Renal cortical epithelial cell (primary cell): ENCODE measurements at places on chromosomes 1 and 21. TPM values are rescaled to one million over a fixed set of nuclear protein-coding genes. Genes with fewer than 3 reads are reported as not detected.

Gene SDHC
- 45.8 and 103 TPM in 2 replicates for total RNA-seq

Gene LMOD1
- 0.17 and 0.25 TPM in 2 replicates for total RNA-seq

Gene MEX3A
- 5.0 and 7.1 TPM in 2 replicates for total RNA-seq

Gene LEFTY1
- total RNA-seq = 0.15 TPM in 1 of 2 replicates, not detected in the other

Gene SIM2
- 4.0 and 23.1 TPM in 2 replicates for total RNA-seq

Gene S100A9
- 0.70 and 25.0 TPM in 2 replicates for total RNA-seq

Gene LIN28A
- total RNA-seq = not detected in 2 replicates

Gene PDE9A
- total RNA-seq = 3.0 and 5.0 TPM in 2 replicates

Gene LYST
- 12.0 and 23.6 TPM in 2 replicates for total RNA-seq

Gene INKA2
- total RNA-seq = 1.0 and 4.7 TPM in 2 replicates

Gene OR2T35
- total RNA-seq = under 0.01 TPM in 1 of 2 replicates, not detected in the other

Gene NHLH2
- 0.10 TPM in 1 of 2 replicates, not detected in the other for total RNA-seq

Gene LAMC2
- 128 and 1,305 TPM in 2 replicates for total RNA-seq

Gene CREG1
- total RNA-seq = 31.8 and 70.4 TPM in 2 replicates

Gene MROH9
- not detected in 2 replicates for total RNA-seq

Gene CRNN
- total RNA-seq = not detected in 2 replicates

Gene CFHR2
- total RNA-seq = not detected in 2 replicates

Gene MR1
- 27.4 and 28.7 TPM in 2 replicates for total RNA-seq

Gene COL9A2
- 4.2 and 7.5 TPM in 2 replicates for total RNA-seq

Gene TMEM52
- total RNA-seq = 0.35 TPM in 1 of 2 replicates, not detected in the other

Gene FLG2
- not detected in 2 replicates for total RNA-seq
